ENCODE measurements at places on chromosomes 12 and 14.

DNA sequence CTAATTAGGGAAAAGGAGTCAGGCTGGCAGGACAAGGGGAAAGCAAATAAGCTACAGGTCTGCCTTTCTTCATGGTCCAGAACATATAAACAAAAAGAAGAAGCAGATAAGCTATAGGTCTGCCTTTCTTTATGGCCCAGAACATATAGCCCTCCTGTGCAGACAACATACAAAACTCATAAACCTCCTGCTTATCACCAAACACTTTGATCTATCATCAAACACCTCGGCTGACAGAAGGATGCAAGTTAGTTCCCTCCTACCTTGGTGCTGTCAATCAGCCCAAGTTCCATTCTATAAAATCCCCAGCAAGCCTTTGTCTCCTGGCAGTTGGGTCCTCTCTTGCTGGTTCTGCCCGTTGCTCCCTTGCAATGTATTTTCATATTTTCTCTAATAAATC lies 23.2 kb downstream of the AMN1 start:
- DNase-seq: no peak

GRCh38 chr12:49296034-49296835 lies 1.3 kb downstream of the PRPH start:
- no peak for DNase-seq

DNA sequence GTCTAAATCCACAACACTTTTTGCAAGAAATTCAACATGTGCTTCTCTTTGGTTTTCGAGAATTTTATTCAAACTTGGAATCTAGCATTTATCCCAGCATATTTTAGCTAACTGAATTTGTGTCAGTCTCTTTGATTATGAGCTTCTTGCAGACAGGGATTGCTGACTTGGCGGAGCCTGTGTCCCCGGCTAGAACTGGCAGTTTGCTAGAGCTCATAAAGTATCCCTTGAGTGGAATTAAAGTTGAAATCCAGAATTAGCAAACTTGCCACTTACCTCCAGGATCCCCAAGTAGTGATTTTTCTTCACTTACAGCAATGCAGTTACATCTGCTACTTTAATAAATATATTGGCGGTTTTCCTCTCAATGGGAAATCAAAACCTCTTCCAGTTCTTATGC lies 306.9 kb downstream of the AACS start:
- no peak for DNase-seq

- no peak for DNase-seq
Observed at GRCh38 chr12:110047297-110047940, 903 bp downstream of the C12orf76 start.

- DNase-seq: no peak
Observed at GRCh38 chr12:114245555-114245954, 160.4 kb downstream of the TBX5 start.
